AG08395 (cell line): ENCODE measurements at places on chromosomes 13 and 19.

GRCh38 chr13:50529154-50529882, 314.2 kb downstream of the DLEU7 start:
- peak; percentile 57 for DNase-seq

DNA sequence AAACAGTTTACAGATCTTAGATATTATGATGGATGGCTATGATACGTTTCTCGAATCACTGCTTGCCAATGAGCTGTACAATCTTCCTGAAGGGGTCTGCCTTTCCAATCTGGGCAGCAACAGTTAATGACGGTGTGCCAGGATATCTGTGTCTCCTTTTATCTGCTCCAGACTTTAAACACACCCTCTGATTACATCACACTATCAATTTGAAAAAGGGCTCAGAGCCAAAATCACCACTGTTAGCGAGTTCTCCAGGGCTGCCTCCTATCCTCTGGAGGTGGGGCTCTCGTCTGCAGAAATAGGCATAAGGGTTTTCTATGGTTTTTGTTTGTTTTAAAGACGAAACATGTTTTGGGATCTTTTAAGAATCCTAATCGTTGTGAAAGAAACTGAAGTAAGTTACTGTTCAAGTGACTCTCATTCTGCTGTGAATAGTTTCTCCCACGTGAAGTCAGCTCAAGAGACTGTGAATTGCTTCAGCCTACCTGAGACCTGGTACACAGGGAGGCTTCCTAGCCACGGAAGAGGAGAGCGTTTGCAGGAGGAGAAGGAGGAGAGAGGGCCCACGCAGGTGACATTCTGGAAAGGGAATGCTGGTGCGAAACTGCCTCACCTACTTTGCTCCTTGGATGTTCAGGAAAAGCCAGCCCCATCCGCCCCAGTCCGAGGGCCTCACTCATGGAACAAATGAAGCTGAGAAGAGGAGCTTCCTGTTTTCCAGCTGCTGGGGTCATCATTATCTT, 15.2 kb upstream of the GJA3 start:
- DNase-seq, result no peak

DNA sequence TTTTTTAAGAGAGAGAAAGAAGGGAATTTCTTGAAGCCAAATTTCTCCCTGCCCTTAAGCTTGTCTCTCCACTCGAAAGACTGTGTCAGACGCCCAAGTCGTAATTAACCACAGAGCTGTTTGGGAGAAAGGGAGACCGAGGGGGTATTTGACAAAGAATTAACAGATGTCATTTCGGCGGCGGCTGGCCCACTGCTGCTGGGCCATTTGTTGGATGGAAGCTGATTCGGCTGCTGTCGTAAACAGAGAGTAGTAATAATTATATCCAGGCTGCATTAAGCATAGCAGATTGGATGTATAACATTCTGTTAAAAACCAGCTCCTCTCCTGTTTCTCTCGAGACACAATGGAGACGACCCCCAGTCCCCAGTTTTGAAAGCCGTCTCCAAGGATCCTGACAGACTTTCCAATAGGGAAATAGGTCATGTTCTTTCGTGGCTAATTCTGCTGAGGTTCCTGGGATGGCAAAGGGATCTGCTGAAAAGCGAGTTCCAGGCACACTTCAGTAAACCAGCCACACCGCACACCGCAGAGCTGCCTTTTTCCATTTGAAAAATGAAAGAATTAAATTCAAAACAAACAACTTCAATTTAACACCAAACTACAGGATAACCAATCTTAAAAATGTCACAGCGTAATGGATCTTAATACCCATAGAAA, 71.5 kb downstream of the KCTD15 start:
- DNase-seq, result no peak

GRCh38 chr13:34025746-34026145, 207.8 kb downstream of the RFC3 start:
- peak; percentile 57 for DNase-seq

DNA sequence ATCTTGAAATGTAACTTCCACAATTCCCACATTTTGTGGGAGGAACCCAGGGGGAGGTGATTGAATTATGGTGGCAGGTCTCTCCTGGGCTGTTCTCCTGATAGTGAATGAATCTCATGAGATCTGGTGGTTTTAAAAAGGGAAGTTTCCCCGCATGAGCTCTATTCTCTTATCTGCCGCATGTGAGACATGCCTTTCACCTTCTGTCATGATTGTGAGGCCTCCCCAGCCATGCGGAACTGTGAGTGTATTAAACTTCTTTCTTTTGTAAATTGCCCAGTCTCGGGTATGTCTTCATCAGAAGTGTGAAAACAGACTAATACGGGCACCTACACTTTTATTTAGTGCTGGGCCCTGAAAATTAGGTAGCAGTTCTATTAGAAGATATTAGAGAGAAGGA, 45.8 kb downstream of the TNFSF13B start:
- no peak for DNase-seq

DNA sequence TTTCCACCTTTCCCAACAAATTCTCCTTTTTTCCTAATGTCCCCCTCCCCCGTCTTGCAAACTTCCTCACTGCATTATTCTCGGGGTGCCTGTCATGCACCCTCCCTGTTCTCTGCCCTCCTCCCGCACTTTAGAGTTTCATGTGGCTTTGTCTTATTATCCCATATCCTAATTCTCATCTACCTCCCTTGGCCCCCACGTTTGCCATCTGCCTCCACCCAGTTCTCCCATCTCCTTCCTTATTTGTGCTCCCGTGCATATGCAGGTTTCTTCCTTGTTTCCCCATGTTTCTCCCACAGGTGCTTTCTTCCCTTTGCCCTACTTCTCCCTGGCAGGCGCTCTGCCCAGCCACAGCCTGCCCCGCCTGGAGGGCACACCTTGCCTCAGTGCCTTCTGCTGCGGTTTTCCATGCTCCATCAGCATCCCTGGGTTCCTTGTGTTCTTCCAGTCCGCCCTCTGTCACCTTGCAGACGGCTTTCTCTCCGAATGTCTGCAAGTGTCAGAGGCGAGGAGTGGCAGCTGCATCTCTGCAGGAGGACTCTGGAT, 1.5 kb downstream of the SPATA13 start:
- no peak for DNase-seq

- no peak for DNase-seq
Measured at GRCh38 chr13:60331249-60332012, 65.6 kb upstream of the TDRD3 start.

DNA sequence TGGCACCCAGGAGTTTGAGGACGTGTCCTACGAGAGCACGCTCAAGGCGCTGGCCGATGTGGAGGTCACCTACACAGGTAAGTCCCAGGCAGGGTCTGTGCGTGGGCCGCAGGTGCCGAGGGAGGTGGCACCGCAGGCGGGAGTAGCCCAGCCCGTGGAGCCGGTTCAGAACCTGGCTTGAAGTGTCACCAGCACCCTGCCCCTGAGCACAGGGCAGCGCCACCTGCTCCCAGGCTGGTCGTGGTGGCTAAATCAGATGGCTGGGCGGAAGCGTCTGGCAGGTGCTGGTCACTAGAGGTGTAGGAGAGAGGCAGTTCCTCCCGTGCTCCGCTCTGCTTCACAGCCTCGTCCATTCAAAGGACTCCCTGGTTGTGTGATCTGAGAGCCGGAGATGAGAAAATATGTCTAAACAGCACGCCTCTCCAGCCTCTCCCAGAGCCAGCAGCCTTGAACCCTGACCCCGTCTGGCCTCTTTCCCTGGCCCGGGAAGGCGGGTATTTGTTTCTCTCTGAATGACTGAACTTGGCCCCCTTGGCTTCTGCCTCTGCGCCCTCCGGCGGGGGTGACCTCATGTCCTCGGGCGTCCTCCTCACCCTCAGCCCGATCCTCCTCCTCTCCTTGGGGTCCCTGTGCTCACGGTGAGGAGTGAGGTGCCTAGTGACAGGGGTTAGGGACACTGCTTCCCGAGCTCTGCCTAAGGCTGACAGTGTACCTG, 5.4 kb downstream of the THOP1 start:
- DNase-seq, result no peak

GRCh38 chr13:23966691-23967615, 69.7 kb upstream of the C1QTNF9B start:
- DNase-seq, result no peak
